ENCODE measurements at places on chromosomes 2 and 18. TPM values are rescaled to one million over a fixed set of nuclear protein-coding genes. Genes with fewer than 3 reads are reported as not detected.

Gene EFHD1
- total RNA-seq = 1.9 TPM

Gene PLEKHA3
- 11.1 TPM for total RNA-seq

Gene ANKRD30B
- not detected for total RNA-seq

Gene CNRIP1
- 2.9 TPM for total RNA-seq

Gene SRD5A2
- total RNA-seq = 0.04 TPM

Gene RIT2
- not detected for total RNA-seq

Gene GPR45
- total RNA-seq = not detected

Gene AQP12A
- not detected for total RNA-seq

Gene ITGA6
- 49.0 TPM for total RNA-seq

Gene PRKCE
- total RNA-seq = 13.1 TPM

Gene TMEM169
- total RNA-seq = 0.85 TPM

Gene METTL21A
- 30.4 TPM for total RNA-seq

Gene MC2R
- not detected for total RNA-seq

Gene SERPINB4
- 0.16 TPM for total RNA-seq

Gene VRK2
- 29.8 TPM for total RNA-seq

Gene LRATD1
- not detected for total RNA-seq

Gene SLC16A14
- 1.4 TPM for total RNA-seq

Gene DSG1
- not detected for total RNA-seq

Gene WDPCP
- 3.6 TPM for total RNA-seq

Gene ATP8B1
- 9.9 TPM for total RNA-seq

Gene TMEM163
- total RNA-seq = 0.12 TPM

Gene UGT1A4
- total RNA-seq = not detected

Gene DAW1
- total RNA-seq = 1.7 TPM

Gene IGFBP5
- total RNA-seq = 0.19 TPM

Gene GKN2
- total RNA-seq = 3.7 TPM

Gene MTCL1
- total RNA-seq = 65.5 TPM

Gene DPYSL5
- 3.8 TPM for total RNA-seq

Gene PRSS56
- 0.16 TPM for total RNA-seq

Gene BIN1
- 26.7 TPM for total RNA-seq

Gene C1QL2
- total RNA-seq = 0.14 TPM

Gene FOXD4L1
- 0.31 TPM for total RNA-seq

Gene ARHGEF4
- 7.7 TPM for total RNA-seq

Gene ARHGEF33
- total RNA-seq = 0.13 TPM

Gene DLX1
- 3.9 TPM for total RNA-seq

Gene CD28
- total RNA-seq = not detected

Gene ST3GAL5
- 37.1 TPM for total RNA-seq

Gene RBM43
- 3.9 TPM for total RNA-seq

Gene ST6GAL2
- total RNA-seq = 19.0 TPM

Gene TMEM150A
- 12.6 TPM for total RNA-seq

Gene NT5DC4
- not detected for total RNA-seq

Gene CCDC195
- total RNA-seq = not detected

Gene TAF4B
- total RNA-seq = 5.3 TPM

Gene FOXI3
- total RNA-seq = not detected

Gene GAREM1
- total RNA-seq = 2.2 TPM

Gene IL36A
- total RNA-seq = not detected

Gene LPIN1
- total RNA-seq = 15.7 TPM

Gene GLS
- 230 TPM for total RNA-seq

Gene GCG
- total RNA-seq = not detected

Gene FBXO48
- total RNA-seq = 0.71 TPM

Gene LOXL3
- 0.40 TPM for total RNA-seq

Gene ITGB6
- total RNA-seq = 0.89 TPM

Gene ZNF521
- total RNA-seq = not detected

Gene KCNG2
- total RNA-seq = not detected

Gene SERPINB5
- 0.13 TPM for total RNA-seq

Gene VIT
- not detected for total RNA-seq

Gene LRP2
- 0.06 TPM for total RNA-seq

Gene MOGAT1
- not detected for total RNA-seq

Gene CRYGD
- not detected for total RNA-seq

Gene CRYBA2
- not detected for total RNA-seq
